ENCODE measurements at places on chromosomes 3 and 15.

GRCh38 chr3:13136426-13136825 lies 63.2 kb upstream of the IQSEC1 start:
- no peak for DNase-seq

- no peak for DNase-seq
Measured at GRCh38 chr3:43185274-43185982, 79.5 kb upstream of the POMGNT2 start.

DNA sequence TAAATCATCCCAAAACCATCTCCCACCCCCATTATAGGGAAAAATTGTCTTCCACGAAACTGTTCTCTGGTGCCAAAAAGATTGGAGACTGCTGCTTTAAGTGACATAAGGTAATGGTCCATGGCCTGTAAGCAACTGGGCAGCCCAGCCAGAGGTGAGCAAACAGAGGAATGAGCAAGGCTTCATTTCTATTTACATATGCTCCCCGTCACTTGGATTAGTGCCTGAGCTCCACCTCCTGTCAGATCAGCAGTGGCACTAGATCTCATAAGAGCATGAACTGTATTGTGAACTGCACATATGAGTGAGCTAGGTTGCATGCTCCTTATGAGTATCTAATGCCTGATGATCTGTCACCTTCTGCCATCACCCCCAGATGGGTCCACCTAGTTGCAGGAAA lies 1159.8 kb upstream of the ALCAM start:
- no peak for DNase-seq

- no peak for DNase-seq
Measured at GRCh38 chr15:83066034-83066733, 868 bp downstream of the BTBD1 start.

- no peak for DNase-seq
Measured at GRCh38 chr3:63908081-63908736, 4.0 kb downstream of the SCAANT1 start.

- no peak for DNase-seq
Measured at GRCh38 chr3:82129221-82129801, 367.9 kb upstream of the GBE1 start.

DNA sequence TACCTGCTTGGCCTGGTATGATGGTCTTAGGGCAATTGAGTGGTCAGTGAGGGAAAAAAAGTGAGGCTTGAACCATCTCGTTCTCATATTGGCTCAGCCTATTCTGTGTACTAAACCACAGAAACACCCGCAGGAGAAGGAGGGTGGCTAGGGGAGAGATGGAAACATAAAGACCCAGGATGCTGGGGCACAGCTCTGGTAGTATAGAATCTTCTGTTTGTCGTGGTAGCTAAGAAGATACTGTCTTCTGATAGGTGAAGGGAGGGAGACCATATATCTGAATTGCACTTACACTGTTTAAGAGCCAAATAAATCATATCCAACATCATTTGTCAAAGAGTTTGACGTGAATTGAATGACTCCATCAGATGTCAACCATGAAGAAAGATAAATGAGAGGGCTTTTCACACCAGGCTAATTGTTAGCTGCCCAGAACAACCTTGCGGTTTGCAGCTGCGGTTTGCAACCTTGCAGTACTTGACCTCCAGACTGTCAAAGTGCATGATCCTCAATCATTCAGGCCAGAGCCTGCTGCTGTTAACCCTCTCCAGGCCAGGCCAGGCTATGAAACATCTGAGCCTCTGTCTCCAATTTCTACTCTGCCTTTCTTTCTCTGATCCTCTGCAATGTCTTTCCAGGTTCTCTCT lies 40.9 kb upstream of the PIK3R4 start:
- DNase-seq, result no peak

- DNase-seq, result no peak
Measured at GRCh38 chr15:64828985-64829384, 3.5 kb upstream of the PIF1 start.

GRCh38 chr15:40691737-40692136 lies 3.2 kb upstream of the RAD51 start:
- DNase-seq, result no peak

GRCh38 chr3:132268956-132269355 lies 48.3 kb upstream of the ACP3 start:
- no peak for DNase-seq

- no peak for DNase-seq
Measured at GRCh38 chr15:25734680-25735355, 128.3 kb downstream of the ATP10A start.

- DNase-seq, result no peak
Measured at GRCh38 chr3:100354850-100355249, 20.3 kb downstream of the NIT2 start.

DNA sequence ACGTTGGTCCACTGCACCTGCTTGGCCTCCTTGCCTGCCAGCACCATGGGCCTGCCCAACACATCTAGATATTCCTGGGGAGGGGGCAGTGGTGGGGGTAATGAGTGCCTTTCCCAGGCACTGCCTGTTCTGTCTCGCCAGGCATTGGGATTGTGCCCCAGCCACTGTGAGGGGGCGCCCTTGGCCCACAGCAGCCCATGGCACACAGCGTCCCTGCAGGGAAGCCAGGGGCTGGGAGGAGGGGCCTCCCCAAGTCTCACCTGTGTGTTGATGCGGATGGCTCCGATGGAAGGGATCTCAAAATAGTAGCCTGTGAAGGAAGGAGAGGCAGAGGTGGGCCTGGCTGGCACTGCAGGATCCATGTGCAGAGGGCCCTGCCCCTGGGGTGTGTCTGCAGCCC lies 18.7 kb upstream of the TMEM115 start:
- DNase-seq, result no peak

GRCh38 chr3:8702560-8702959 lies 31.0 kb upstream of the CAV3 start:
- no peak for DNase-seq

DNA sequence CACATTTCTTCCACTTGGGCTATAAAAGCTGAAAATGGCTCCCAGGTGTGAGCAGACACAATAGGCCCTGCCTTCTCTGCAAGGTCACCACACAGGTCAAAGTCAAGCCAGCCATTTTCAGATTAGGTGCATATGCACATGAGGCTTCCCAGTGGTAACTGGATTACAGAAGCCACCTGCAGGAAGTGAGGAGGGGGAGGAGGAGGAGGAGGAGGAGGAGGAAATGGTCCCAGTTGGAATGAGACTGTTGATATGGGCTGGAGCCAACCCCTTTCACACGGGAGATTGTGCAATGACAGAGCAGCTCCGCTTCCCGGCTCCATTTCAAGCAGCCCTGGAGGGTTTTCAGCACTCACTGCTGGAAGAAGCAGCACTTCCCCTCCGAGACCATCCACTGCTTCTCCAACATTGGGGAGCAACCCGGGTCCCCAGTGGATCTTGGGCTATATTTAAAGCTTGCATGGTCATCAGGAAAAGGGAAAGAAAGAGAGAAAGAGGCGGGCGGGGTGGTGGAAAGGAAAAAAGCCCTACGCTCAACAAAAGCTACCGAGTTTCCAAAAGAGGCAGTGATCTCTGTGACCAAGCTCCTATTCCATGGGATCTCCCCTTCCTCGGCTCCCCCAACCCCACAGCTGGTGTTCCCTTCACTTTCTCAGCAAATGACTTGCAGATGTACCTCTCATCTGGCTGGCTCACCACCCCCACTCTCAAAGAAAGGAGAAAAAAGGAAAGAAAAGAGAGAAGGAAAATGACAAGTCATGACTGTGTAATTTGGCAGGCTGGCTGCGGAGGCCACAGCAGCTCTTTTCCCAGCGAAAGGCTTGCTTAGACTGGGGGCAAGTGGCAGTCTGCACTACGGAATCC lies 58.3 kb downstream of the LRIG1 start:
- no peak for DNase-seq

DNA sequence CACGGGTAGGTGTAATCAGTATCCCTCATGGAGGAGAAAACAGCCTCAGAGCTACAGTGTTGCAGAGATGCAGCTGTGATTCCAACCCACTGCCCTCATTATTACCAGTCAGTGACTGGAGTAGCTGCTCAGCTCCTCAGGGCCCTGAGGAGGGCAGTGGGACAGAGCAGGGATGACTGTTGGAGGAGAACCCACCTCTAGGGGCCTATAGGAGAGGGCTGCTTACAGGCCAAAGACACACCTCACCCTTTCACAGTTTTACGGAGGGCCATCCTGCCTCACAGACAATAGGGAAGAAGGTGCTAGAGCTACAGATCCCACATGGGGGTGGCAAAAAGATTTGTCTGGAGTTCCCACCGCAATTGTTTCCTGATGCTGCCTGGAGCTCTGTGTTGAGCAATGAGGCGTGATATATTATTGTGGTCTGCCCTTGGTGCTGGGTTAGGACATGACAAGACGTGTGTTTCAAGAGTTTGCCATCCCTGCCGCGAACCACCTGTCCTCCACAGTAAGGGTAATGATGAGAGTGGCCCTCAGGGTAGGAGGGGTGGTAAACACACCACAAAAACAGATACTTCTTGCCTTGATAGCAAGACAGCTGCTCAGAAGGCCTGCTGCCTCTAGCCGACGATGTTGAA lies 140.5 kb upstream of the TPM1 start:
- no peak for DNase-seq

Data from activated CD8-positive, alpha-beta memory T cell treated with anti-CD3 and anti-CD28 coated beads for 1 hour (primary cell).